ENCODE measurements at places on chromosomes 16 and 17.

- no peak for DNase-seq
Observed at GRCh38 chr17:65227637-65228036, 90.5 kb downstream of the RGS9 start.

GRCh38 chr16:8103649-8104289 lies 486.5 kb downstream of the TMEM114 start:
- DNase-seq, result no peak

GRCh38 chr16:86572041-86572521 lies 5.5 kb downstream of the FOXC2 start:
- no peak for DNase-seq

GRCh38 chr17:14198013-14198412 lies 38.6 kb downstream of the CDRT15 start:
- DNase-seq, result no peak

GRCh38 chr17:21177401-21177800 lies 36.6 kb downstream of the TMEM11 start:
- DNase-seq, result no peak

- DNase-seq, result no peak
Observed at GRCh38 chr16:52751035-52751434, 204.1 kb upstream of the TOX3 start.

DNA sequence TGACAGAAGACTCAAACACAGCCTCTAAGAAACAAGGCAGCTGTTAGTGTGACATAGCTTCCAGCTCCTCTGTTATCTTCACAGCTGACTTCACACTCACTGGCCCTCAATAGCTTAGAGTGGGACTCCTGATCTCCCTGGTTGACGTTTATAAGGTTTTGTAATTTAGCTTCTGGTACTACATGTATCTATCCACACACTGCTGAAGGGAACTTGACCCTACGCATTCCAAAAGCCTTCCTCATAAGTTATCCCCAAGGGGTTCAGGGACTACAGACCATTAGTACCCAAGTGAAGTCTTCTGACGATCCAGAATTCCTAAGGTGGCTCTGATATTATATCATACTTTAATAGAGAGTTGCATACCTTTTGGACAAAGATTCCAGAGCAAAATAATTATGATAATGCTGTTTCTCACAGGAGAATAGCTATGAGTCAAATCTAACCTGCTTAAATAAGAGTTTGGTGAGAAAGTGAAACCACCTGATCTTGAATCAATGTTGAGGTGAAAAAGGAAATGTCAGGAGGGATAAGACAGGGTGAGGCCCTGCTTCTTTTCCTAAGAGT lies 14.5 kb downstream of the ACACA start:
- DNase-seq, result no peak

- DNase-seq, result no peak
Observed at GRCh38 chr16:74296104-74296431, 546 bp upstream of the PSMD7 start.
